IPS DF 19.7 (cell line): ENCODE measurements at places on chromosomes 7 and 10.

GRCh38 chr7:95628831-95629439, 32.6 kb upstream of the PDK4 start:
- no peak for DNase-seq

DNA sequence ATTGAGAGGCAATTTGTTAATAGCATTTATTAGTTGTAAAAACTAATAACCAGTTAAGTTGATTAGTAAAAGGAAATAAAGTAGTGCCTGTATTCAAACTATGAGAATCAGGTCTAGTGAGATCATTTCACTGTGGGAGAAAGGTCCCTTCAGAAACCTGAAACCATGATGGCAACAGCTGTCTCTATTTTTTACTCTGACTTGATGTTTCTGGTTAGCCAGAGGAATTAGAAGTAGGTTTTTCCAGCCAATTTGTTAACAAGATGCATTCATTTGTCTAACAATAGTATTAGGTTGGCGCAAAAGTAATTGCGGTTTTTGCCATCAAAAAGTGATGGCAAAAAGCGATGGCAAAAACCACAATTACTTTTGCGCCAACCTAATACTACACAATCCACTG, 272.2 kb upstream of the YAE1 start:
- no peak for DNase-seq

DNA sequence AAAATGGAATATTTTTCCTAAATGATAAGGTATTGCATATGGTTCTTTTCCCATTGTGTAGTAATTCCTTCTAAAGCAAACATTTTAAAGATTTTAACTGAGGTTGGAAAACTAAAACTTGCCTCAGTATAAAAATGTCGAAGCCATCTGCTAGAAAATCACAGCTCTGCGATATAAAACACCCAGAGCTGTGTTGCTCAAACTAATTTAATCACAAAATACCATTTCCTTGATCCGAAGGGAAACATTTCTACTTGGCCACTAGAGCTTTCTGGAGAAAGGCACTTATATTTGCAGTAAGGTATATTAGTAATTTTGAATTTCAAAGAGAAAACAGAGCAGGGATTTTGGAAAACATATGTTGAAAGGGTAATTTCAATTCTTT, 209.2 kb upstream of the ZNF32 start:
- no peak for DNase-seq

GRCh38 chr10:25561758-25562157, 372.3 kb upstream of the MYO3A start:
- no peak for DNase-seq
